Right lobe of liver (tissue), 6 donors: ENCODE measurements at places on chromosomes 16 and 17.

DNA sequence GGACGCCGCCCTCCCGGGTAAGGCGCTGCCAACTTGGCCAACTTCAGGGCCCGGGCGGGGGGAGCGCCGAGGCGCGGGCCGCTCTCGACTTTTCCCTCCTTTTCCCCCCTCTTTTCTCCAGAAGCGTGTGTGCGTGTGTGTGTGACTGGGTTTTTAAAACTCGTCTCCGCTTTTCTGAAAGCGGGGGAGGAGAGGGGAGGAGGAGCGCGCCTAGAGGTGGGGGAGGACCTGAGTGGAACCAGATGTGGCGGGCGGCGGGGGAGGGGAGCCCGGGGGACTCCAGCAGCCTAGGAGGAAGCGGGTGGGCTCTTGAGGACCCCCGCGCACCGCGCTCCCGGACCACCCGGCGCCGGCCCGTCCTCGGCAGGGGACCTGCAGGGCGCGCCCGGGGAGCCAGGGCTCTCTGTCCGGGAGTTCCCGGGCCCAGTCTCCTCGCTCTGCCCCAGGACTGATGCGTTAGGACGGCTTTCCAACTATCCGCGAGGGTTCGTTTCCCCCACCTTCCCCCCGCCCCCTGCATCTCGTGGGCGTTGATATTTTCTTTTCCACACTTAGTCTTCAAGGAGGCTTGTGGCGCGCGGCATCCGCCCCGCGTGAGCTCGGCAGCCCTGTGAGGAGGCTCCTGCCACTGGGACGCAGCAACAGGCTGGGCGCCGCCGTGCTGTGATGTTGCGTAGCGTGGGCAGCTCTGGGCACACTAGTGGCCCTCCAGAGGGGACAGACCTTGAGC is 599 bp downstream of the MRC2 start:
- H3K4me3 ChIP-seq, result peak overlapping the region; percentile 44
- no peak for DNase-seq
- no peaks in the 10 kb centered on the region for H3K4me1 ChIP-seq
- no peak overlapping the region for H3K27ac ChIP-seq
- H3K27me3 ChIP-seq, result no peaks in the 10 kb centered on the region

- peak; percentile 96 for DNase-seq
- peaks cover 11% of the 10 kb centered on the region for H3K36me3 ChIP-seq
- H3K27me3 ChIP-seq, result no peaks in the 10 kb centered on the region
Measured at GRCh38 chr17:77489893-77490255, 349.1 kb downstream of the SEC14L1 start.

DNA sequence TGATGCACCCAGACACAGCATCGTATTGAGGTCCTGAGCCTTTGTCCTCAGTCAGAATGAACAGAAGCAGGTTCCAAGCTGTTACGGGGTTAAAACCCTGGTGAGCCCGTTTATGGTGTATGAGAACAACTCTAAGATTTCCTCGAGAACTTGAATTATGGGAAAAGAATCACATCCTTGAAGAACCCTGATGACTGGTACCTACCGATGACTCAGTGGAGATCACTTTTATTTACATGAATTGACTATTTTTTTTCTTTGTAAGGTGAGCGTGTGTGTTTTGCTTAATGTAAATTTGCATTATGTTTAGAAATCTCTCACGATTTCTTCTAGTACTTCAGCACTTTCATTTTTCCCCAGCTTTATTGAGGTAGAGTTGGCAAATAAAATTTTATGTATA is 3.3 kb upstream of the KRTAP4-4 start:
- H3K27ac ChIP-seq, result no peak overlapping the region
- H3K4me3 ChIP-seq, result no peak overlapping the region
- H3K36me3 ChIP-seq, result no peaks in the 10 kb centered on the region
- no peaks in the 10 kb centered on the region for H3K27me3 ChIP-seq
- no peaks in the 10 kb centered on the region for H3K4me1 ChIP-seq
- no peak for DNase-seq

DNA sequence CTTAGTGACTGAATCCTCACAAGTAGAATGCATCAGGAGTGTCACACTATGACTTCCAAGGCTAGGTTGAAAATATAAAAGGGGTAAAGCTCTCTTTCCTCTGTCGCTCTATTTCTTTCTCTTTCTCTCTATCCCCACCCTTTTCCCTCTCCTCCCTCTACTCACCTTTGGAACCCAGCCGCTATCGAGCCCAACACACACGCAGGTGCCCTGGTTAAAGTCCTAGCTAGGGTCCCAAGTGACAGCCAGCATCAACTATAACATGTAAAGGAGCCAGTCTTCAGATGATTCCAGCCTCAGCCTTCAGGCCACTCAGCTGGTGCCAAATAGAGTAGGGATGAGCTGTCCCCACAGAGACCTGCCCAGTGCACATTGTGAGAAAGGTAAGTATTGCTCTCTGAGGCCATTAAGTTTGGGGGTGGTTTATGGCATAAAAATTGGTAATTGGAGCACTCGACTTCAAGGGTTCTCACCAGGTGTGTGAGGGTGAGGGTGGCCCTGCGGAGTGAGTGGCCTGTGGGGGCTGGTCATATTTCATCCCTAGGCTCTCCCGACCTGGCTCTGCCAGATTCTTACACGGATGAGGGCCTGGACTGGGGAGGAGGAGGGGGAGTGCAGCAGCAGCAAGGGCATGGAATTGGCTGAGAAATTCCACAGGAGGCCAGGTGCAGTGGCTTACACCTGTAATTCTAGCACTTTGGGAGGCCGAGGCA is 14.9 kb upstream of the C16orf54 start:
- no peak for DNase-seq
- no peaks in the 10 kb centered on the region for H3K4me1 ChIP-seq
- no peaks in the 10 kb centered on the region for H3K36me3 ChIP-seq
- H3K4me3 ChIP-seq, result no peak overlapping the region
- H3K27me3 ChIP-seq, result no peaks in the 10 kb centered on the region
